Progenitor cell of endocrine pancreas (in vitro differentiated cells): ENCODE measurements at places on chromosomes 4 and X.

DNA sequence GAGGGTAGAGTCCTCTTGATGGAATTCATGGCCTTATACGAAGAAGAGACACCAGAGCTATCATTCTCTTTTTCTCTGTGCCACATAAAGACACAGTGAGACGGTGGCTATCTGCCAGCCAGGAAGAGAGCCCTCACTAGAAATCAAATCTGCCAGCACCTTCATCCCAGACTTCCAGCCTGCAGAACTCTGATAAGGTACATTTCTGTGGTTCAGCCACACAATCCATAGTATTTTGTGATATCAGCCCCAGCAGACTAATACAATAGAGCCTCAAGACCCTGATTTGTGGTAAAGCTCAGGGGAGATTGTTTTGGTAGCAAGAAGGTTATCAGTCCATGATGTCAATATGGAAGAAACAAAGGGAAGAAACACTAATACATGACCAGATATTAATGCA lies 1213.2 kb downstream of the NLGN4X start:
- DNase-seq = no peak

- DNase-seq = no peak
Observed at GRCh38 chr4:85681221-85681657, 206.3 kb downstream of the ARHGAP24 start.

DNA sequence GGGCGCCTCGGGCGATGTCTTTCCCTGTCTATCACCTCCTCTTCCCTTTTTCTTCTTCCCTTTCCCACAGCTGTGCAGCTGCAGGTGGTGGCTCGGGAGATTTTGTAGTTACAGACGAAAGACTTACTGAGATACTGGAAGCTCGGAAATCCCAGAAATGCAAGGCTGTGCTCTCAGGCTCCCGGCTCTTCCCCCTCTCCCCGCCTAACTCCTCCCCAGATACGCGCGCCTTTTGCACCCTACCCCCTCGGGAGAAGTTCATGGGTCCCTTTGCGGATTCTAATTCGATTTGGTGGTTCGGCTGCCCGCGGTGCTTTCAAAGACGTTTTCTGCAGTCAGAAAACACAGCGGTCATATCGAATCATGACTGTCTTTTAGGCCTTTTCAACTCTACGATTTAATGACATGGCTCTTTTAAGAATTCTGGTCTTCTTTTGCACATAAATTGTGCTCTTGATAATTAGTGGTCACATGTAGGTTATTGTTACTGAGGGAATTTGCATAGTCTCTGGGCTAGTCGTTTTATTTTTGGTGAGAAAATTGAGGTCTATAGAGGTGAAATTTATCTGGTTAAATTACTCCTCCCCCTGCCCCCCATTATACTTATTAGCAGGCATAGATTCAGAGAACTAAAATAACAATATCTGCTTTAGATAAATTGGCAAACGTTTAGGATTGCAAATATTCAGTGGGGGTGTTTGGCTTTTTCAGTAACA lies 1.6 kb downstream of the SEPTIN11 start:
- DNase-seq = no peak

- no peak for DNase-seq
Observed at GRCh38 chr4:68267433-68267944, 22.0 kb upstream of the TMPRSS11B start.

GRCh38 chr4:6268650-6269615 lies 717 bp upstream of the WFS1 start:
- DNase-seq = no peak

- DNase-seq = no peak
Observed at GRCh38 chrX:4690521-4690920, 977.1 kb upstream of the PRKX start.
